ENCODE measurements at places on chromosomes 16 and 17. TPM values are rescaled to one million over a fixed set of nuclear protein-coding genes. Genes with fewer than 3 reads are reported as not detected.
A peak's percentile ranks its signal among the peaks of the same experiment; 100 is the strongest.

The OMG gene
- total RNA-seq: 1.3 TPM

The TBC1D3C gene
- 2.0 TPM for total RNA-seq

The CDH1 gene
- 4.6 TPM for total RNA-seq

The TOX3 gene
- not detected for total RNA-seq

The GAN gene
- 14.0 TPM for total RNA-seq

- DNase-seq: no peak
Measured at GRCh38 chr17:80352216-80352895, 62.6 kb upstream of the ENDOV start.

DNA sequence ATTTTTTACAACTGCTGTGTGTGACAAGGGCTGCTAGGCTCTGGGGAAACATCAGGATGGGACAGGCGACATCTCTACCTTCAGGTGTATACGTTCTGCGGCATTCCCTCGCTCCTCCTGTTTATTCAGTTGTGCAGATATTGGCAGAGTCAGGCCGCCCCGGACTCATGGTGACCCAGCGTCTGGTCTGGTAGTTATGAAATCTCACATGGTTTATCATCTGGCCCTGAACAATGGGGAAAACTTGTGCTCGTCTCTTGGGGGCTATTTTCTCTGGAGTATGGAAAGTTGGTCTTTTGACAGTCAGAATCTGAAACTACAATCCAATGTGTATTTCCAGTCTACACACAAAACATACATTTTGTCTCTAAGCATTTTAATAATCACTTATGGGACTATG lies 3.3 kb downstream of the MARCHF10 start:
- no peak for DNase-seq

- DNase-seq: no peak
Measured at GRCh38 chr17:83041305-83041704, 38.1 kb upstream of the METRNL start.

DNA sequence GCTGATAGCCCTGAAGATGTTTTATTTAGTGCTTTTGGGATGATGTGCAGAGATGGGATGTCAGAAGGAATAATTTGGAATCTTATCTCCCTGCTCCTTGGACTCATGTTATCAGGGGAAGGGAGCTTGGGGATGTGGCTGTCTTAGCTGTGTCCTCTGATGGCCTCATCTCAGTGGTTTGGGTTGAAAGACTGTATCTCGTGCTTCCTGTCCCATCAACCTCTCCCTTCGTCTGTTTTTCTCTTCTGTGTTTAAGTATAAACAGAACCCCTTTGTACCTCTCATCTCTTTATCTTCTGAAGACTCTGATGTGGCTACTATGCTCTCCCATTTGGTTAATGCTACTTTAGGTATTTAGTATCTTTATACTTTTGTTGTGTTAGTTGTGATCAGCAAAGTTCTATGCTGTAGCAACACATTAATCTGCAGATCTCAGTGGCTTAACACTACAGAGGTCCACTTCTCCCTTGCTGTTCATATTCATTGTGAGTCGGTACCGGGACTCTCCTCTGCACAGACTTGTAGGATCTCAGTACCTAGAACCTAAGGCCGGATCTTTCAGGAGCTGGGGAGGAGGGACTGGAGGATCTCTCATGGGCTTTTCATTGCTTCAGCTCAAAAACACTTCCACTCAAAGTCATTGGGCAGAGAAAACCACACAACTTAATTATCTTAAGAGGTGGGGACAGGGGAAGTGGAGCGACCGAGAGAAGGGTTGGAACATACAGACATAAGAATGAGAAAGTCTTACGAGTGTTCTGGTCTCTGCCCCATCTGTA lies 28.8 kb downstream of the PRKCA start:
- no peak for DNase-seq

DNA sequence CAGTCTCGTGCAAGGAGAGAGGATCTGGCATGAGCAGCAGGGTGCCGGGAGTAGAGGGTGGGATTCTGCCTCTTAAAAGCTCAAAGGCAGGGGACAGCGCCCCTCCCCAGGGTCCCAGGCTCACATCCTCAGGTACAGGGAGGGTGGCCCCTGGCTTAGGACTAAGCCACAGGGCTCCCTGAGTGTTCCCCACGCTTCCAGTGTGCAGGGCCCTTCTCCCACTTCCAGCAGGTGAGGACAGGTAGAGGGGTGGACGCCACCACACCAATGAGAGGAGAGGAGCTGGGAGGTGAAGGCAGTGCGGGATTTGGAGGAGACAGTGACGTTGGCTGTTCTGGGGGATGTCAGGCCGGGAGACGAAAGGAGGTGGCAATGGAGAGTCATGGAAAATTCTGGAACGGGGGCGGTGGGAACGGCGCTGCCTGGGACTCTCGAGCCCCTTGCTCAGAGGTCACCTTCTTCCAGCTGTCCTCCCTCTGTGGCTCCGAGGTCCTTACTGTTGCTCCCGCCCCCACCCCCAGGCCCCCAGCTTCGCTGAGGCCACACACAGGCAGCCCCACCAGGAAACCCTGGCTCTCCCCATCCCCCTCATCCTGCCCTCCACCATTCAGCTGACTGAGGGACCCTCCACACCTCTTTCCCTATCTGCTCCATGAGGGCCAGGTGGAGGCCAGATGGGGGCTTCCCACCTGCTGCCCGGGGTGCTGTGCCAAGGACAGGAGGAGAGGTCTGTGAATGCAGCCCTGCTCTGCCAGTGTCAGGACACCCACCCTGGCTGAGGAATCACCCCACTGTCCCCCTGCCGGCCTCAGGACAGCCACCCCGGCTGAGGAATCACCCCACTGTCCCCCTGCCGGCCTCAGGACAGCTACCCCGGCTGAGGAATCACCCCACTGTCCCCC lies 57.7 kb upstream of the ACSF3 start:
- DNase-seq: no peak

- DNase-seq: no peak
Measured at GRCh38 chr16:1472974-1473373, 1.9 kb downstream of the CLCN7 start.

GRCh38 chr17:57463103-57463885 lies 207.0 kb downstream of the MSI2 start:
- peak; percentile 75 for DNase-seq

DNA sequence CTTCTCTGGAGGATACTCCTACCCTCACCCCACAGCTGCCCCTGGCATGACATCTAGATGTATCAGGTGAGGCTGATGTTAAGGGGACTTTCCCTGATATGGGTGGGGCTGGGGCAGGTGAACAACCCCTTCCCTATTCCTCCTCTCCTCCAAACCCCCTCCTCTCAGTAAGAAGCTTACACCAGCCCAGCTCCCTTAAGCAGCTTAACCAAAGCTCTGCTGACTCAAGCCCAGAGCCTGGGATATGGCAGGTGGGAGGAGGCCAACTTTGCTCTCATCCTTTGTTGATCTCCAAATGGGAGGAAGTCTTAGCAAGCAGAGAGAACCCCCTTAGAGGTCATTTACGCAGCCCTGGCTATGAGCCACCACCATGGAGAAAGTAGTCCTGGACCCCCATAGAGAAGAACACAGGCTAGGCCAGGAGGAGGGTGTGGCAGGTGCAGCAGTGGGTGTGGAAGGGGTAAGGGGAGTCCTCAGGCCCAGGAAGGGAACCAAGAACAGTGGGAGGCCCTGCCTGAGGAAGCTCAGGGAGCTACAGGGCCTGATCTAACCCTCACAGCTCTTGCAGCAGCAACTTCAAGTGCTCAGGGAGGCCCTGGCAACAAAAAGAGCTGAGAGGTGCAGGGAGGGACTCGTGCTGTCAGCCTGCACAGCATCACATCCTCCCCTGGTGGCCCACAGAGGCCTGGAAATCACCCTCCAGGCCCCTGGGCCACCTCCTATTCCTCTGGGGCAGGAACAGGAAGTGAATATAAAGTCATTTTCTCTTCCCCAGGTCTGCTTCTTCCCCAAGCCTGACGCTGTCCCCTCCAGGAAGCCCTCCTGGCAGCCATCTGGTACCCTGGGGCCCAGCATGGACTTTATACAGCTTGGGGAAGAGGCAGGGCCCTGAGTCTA lies 2.9 kb downstream of the UNC119 start:
- peak; percentile 87 for DNase-seq

DNA sequence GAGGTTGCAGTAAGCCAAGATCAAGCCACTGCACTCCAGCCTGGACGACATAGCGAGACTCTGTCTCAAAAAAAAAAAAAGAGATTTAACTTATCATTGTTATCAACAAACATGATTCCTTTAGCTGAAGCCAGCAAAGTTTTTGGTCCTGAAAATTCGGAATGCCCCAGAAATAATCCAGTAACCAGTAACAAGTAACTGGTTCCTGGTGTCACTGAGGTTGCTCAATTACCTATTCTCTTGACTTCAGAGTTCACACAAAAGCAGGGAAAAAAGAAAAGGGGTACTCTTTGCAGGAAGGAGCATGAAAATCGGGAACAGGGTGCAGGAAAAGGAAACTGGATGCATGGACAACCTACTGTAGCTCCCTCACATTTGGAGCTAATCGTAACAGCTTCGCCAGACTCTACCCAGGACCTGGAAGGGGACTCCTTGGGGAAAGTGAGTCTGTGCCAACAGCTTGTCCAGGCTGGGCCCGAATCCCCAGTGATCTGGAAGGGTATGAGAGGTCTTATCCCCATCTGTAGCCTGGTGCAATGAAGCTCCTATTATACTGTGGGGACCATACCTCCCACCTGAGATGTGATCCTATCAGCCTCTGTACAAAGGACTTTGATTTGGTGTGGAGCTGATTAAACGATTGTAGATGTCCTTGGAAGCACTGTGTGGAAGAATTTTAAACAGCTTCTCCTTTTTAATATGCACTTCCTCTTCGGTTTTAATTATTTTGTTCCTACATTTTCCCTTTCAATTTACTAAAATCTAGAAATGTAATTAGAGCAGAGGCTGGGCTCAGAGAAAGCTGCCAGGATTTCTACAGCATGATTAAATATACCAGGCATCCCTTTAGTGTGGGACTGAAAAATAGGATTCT lies 3.4 kb upstream of the SPOP start:
- DNase-seq: no peak

DNA sequence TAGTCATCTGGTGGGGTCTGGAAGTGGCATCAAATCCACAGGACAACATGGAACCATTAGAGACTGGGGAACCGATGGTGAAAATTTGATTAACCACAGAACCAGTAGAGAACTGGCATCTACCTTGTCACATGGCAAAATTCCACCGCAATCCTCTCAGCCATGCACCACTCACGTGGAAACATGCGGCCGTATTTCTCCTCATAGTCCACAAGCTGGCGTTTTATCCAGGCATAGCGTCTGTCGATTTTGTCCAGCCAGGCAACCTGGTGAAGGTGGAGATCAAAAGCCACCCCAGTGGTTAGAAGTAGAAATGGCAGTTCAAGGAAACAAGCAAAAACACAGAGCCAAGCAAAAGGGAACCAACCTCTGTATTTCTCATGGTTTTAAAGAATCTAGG lies 87.6 kb downstream of the VPS53 start:
- DNase-seq: no peak

GRCh38 chr16:57801809-57802340 lies 416 bp downstream of the KIFC3 start:
- DNase-seq: no peak

- no peak for DNase-seq
Measured at GRCh38 chr17:80843741-80844156, 147.9 kb upstream of the CHMP6 start.

DNA sequence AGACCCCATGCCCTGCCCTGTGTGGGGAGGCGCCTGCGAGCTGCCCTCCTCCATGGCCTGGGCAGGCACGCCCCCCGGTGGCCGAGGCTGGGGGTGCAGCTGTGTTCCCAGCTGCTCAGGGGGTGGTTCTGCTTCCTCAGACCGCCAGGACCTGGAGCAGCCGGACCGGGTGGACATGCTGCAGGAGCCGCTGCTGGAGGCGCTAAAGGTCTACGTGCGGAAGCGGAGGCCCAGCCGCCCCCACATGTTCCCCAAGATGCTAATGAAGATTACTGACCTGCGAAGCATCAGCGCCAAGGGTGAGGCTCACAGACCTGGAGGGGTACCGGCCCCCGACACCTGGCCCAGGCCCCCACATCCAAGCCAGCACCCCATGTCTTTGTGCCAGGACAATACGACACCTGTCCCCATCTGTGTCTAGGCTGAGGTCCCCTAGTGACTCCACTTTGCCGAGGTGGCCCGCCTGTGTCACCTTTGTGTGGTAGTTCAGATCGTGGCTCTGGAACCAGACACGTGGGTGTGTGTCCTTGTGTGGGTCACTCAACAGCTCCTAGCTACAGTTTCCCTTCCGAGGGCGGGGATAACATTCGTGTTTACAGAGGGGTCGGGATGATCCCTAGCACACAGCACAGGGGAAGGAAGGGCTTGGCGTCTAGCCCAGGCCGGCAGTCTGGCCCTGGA lies 9.3 kb downstream of the GJD3 start:
- peak; percentile 72 for DNase-seq

All from CD4-positive, CD25-positive, alpha-beta regulatory T cell (primary cell).